Anterior cingulate cortex (tissue), 58 donors: ENCODE measurements at places on chromosomes 6 and 20.

- DNase-seq, result no peak
Measured at GRCh38 chr20:37490663-37491350, 30.2 kb upstream of the NNAT start.

- no peak for DNase-seq
Measured at GRCh38 chr6:169933251-169933821, 181.9 kb downstream of the ERMARD start.

DNA sequence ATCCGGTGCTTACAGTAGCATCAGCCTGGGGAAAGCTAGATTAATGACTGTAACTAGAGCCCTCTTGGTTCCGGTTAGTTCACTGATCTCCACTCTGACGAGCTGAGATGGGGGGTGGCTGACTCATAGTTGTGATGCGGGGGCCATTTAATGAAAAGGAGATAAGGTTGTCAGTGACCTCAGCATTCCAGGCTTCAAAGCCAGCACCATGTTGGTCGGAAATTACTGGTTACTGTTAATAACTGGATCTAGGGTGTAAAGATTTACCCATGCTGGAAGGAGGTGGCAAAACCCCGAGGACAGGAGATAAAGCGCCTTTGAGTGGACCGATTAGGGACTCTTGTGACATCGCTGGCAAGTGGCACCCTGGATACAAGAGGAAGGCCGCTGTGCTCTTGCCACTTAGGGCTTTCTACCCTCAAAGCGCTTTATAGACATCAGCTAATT lies 21.1 kb downstream of the FOXC1 start:
- DNase-seq, result no peak

- no peak for DNase-seq
Measured at GRCh38 chr6:38155144-38155543, 335.6 kb downstream of the ZFAND3 start.

DNA sequence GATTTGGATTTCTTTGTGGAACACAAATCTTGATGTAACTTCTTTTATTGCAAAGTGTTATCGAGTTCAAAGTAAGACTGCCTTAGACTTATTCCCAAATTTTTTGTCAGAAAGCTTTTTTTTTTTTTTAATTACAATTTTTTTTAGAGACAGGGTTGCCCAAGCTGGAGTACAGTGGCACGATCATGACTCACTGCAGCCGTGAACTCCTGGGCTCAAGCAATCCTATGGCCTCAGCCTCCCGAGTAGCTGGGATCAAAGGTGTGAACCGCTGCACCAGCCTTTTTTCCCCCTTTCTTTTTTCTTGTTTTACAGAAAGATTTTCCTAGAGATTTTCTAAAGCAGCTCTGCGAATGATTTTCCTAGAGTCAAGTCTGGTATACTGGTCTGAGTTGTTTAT lies 2.8 kb downstream of the RIOK1 start:
- no peak for DNase-seq

DNA sequence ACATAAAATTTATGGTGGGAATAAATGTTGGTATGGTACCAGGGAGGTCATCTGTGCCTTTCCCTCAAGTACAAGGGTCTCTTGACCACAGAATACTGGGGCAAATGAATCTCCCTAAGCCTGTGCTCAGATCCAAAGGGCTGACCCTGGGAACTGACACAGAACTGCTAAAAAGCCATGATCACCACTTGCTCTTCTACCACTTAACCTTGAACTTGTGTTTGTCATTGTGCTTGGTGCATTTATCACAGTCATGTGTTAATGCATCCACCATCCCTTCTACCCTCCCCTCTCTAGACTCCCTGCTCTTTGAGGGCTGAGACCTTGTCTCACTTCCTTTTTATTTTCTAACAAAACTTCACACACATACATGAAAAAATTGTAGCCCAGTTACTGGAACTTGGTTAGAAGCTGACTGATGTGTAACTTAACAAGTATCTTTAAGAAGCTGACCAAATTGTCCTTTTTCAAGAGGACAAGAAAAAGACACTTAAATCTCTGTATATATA lies 46.1 kb upstream of the PBOV1 start:
- DNase-seq, result no peak

DNA sequence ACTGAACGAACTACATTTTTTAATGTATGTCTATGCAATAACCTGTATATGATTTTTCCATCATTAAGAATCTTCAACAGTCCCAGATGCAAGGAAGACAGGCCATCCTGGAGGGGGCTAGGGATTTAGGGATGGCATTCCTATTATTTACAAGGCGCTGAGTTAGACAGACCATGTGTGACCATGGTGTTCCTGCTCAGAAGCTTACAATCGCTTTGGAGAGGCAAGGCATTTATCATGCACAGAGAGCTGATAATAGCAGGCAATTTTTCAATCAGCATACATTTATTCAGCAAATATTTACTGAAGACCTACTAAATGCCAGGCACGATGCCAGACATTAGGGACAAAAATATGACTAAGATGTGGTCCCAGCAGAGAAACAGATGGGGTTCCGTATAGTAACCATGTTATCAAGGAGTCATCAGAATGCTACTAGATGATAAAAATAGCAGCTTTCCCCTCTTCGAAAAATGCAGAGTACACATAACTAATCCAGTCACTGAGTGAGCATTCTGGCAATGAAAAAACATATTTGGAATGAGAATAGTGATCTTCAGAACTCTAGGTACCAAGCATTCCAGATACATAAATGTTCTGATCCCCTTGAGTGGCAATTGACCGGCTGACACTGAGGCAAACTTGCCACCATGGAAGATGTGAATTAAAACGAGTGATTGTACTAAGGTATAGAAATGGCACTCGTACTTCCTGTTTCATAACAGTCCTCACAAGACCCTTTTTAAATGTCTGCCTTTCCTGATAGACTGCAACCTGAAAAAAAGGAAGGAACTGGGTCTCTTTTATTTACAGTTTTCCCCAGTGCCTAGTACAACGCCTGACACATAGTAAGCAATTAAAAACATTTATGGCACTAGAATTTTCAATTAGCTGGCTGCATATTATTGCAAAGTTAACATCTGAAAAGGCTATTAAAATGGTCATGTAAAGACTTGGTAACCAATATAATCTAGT lies 135.7 kb downstream of the ATXN1 start:
- DNase-seq, result no peak

- no peak for DNase-seq
Measured at GRCh38 chr6:169173532-169174268, 79.9 kb downstream of the THBS2 start.

GRCh38 chr6:70592391-70593117 lies 25.8 kb downstream of the SDHAF4 start:
- no peak for DNase-seq

- no peak for DNase-seq
Measured at GRCh38 chr6:137967689-137968454, 100.8 kb downstream of the TNFAIP3 start.

DNA sequence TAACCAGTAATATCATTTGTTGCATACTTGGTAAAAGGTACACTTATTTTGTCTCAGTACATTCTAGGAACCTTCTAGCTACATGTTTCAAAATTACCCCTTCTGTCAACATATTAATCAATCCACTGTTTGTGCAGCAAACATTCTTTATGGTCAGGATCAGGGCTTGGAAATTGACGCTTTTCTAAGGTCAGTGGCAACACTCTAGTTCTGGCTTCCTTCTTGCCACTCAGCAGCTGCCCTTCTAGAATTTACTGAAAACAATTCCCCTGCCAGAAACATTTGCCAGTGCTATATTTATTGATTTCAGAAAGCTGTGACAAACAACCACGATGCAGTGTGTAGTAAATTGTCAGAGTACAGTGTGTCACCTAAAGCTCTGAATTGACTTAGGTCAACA lies 84.7 kb upstream of the FBXL4 start:
- no peak for DNase-seq

GRCh38 chr6:80967609-80968008 lies 784.9 kb downstream of the TENT5A start:
- DNase-seq, result no peak

DNA sequence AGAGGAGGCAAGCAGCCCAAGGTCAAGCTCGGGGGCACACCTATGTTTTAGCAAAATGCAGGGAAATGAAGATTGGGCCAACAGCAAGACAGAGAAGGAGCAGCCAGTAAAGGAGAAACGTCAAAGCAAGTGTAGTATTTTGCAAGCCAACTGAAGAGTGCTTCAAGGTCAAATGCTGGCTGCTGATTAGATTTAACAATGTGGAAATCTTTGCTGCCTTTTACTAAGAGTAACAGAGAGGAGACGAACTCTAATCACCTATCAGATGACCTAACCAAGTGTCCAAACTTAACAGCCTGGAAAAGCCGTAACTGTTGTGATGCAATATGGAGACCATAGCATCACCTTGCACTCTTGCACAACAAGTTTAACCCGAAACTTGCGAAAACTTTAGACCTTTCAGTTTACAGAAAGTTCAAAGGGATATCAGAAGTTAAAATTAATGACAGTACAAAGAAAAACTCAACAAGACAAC lies 30.4 kb downstream of the AKIRIN2 start:
- no peak for DNase-seq

DNA sequence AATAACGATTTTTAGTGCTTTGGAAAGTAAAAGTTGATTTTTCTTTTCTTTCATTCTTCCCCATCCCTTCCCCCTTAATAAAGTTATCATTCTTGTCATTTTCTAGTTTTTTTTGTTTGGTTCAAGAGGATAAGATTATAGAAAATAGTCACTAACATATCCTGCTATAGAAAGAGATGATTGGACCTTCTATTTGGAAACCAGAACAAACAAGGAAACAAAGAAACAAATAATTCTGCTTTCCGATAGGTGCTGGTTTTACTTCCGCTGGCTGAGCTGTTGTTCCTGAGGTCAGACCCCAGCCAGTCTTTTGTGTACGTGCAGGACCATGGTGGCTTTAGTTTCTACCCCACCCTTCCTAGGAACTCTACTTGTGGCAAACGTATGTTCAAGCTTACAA lies at the start of gene CDH26:
TSS of gene CDH26 (plus strand) at position 301 of the 400 bp plus-strand sequence. CDS start 304 bp downstream, outside the sequence.
- no peak for DNase-seq

GRCh38 chr20:35735826-35736470 lies 6.1 kb downstream of the RBM39 start:
- DNase-seq, result no peak

- DNase-seq, result no peak
Measured at GRCh38 chr6:139443231-139444112, 69.0 kb upstream of the CITED2 start.

DNA sequence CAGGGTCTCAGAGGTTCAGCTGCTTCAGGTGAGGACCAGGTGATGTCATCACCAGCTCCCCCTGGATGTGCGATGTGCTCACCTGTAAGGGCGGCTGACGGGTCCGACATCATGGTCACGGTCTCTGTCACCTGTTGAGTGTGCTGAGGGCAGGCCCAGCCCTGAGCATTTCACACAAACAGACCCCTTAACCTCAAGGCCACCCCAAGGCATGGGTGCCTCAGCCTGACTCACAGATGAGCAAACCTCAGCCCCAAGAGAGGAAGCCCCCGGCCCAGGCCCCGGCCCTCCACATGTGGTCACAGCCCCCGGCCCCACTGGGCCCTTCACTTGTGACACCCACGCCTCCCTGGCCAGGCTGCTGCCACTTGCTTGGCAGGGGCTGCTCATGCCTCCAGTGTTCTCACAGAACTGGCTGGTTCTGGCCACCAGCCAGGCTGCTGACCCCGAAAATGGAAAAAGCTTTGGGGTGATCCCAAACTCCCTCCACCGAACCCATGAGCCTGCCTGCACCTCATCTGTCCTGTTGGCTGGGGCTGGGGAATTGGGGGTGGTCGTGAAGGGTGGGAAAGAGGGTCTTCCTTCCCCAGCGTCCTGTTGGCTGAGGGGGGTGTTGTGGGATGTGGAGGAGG lies 33.3 kb downstream of the PRR18 start:
- DNase-seq, result no peak

DNA sequence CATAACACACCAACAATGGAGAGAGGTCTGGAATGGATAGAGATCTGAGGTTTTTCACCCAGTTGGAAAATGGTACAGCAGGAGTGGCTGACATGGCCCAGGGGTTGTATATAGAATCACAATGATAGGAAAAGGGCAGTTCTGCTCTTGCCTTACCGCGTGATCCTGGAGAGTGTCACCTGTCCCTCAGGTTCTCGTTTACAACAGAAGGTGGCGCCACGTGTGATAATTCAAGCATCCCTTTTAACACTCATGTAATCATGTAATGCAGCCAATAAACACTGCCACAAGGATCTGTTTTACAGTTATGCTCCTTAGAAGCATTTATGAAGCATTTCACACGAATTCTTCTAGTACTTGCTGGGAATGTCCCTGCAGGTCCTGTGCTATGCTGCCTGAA lies 12.9 kb upstream of the WFDC2 start:
- no peak for DNase-seq

- no peak for DNase-seq
Measured at GRCh38 chr20:14550655-14551054, 213.2 kb upstream of the FLRT3 start.
